Dorsolateral prefrontal cortex (tissue), 122 donors: ENCODE measurements at places on chromosomes 4 and X. TPM values are rescaled to one million over a fixed set of nuclear protein-coding genes. Genes with fewer than 3 reads are reported as not detected.

DNA sequence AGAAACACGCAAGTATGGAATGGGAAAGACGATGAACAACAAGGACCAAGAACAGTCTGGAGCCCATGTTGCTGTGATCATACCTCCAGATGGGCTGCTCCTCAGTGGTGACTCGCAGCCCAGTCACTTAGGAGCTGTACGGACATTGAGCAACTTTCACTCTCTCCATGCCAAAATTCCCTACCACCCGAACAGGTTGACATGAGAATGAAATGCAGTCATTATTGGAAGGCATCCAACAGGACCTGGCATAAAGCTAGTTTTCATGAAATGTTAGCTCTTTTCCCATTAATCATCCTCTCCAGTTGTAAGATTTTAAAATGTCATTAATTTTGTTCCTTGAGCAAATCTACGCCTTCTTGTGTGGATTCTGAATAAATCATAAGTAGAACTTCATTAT, 82.7 kb upstream of the GPM6B start:
- no peak for DNase-seq

GRCh38 chr4:44842531-44842930, 116.2 kb upstream of the GNPDA2 start:
- DNase-seq, result no peak

- DNase-seq, result no peak
Observed at GRCh38 chr4:16418814-16419213, 192.5 kb upstream of the TAPT1 start.

DNA sequence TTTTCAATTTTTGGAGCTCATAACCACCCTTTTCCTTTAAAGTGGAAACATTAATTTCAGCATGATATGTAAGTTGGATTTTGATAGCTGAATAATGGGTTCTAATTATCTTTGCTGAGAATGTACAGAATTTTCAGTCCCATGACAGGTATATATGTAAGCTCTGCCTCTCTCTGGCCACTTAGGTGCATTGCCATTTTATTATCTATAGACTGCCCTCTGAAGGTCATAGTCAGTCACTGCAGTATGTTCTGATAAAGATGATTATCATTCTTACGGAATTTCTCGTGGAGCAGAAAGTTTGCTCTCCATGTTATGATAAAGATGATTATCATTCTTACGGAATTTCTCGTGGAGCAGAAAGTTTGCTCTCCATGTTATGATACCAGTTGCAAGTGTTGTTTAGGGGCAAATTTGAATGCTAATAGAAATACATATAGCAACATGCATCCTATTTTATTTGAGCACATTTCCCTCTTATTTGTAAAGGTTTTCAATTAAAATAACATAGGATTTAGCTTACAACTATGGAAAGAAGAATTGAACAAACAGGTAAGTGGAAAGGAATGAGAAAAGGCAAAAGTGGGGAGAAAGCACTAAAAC, 10.4 kb downstream of the AFP start:
- DNase-seq, result no peak

DNA sequence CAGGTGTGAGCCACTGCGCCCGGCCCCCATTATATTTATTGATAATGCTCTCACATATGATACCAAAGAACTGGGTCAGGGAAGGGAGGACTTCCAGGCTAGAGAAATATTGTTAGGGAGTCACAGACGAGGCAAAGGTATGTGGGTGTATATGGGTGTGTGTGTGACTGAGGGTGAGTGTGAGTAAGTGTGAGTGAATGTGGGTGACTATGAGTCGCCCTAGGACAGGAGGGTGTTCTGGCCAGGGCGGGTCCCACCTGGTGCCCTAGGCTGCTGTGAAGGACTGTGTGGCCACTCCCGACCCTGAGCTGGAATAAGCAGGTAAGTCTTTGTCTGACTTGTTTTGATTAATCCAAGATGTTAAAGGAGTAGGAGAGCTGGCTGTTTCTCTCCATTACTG, 34.4 kb downstream of the RWDD4 start:
- no peak for DNase-seq

DNA sequence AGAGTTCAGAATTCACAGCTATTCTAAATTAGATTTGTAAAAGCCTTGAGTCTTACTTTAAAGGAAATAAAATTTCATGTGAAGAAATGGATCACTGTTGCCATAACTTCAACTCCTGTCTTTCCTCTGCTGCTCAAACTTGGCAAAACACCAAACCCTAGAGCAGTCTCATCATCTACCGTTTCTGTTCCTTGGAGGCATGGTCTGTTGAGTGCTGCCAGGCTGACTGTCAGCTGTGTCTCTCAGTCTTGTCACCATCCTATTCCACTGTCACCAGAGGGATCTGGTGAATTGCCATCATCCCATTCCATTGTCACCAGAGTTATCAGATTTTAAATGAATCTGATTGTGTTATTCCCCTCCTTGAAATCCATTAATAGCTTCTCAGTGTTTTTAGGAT, 55.6 kb downstream of the STIM2 start:
- DNase-seq, result no peak

DNA sequence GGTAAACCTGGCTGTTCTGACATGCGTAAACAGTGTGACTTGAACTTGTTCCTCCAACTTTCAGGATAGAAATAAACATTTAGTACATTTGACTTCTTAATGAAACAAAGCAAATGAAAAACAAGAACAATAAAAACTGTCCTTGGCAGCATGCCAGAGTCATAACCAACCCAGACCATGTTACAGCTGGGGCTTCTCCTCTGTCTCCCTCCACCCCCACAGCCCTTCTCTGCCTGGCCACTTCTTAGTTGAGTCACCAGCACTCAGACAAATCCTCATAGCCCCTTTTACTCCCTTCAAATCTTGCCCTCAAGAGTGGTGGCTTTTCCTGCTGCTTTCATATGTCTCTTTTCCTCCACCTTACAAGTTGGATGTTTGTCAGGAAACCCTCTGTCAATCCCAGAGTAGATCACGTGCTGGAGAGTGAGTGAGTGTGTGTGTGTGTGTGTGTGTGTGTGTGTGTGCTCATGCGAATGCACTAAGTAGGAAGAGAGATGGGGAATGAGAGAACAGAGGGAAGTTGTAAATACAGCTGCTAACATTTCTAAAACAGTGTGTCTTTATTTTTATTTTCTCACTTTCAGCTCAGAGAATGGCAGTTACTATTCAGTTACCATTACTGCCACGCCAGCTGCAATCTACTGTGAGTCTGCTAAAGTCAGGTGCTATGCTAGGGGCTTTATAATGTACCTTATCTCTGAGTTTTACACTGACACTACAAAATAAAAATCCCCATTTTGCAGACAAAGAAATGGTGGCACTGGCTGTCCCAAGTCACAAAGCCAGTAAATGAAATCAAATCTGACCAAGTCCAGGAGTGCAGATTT, 15.0 kb downstream of the SCARB2 start:
- DNase-seq, result no peak

DNA sequence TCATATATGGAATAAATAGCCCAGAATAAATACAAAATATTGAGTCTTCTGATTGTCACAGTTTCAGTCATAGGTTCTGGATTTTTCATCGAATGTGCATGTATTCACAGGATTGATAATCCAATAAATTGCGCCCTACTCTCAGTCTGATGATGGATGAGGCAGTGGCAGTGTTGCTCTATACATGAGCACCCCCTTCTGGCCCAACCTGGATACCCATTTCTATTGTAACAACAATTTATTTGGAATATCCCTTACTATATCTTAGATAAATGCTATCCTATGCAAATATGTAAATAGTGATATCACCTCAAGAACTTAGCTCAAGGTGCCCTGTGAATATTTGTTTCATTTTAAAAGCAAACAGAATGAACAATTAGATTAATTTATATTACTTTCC, 733.7 kb upstream of the PABPC4L start:
- peak; percentile 29 for DNase-seq

GRCh38 chr4:184397516-184398163, 76.7 kb downstream of the IRF2 start:
- no peak for DNase-seq

DNA sequence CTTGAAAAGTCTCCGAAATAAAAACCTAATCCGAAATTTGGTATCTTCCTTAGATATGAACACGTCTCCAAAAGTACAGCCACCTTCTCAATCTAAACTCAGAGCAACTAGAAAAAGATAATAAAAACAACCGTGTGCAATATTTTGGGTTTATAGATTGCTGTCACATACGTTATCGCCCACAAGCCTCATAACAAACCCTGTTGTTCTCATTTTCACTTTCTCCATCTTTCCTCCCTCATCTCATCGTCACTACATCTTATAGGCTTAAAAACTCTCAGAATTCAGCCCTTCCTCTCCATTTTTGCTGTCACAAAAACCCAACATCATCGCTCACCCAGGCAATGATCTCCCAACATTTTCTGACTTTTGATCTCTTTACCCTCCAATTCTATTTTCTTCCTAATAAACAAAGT, 448 bp upstream of the SCFD2 start:
- no peak for DNase-seq

GRCh38 chrX:13110433-13111324, 66.3 kb upstream of the FAM9C start:
- no peak for DNase-seq

DNA sequence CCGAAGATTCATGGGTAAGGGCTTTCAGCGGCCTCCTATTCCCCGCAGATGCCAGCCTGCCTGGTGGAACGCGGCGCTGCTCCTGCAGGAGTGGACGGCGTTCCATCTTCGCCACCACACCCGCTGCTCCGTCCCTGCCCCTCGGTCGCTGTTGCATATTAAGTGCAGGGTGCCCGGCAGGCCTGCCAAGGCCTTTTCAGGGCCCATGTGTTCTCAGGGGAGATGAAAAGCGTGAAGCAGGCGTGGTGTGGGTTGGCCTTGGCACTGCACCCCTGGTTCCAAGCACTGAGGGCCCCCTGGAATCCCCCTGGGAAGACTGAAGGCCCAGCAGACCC, 52.0 kb downstream of the SORCS2 start:
- DNase-seq, result no peak

DNA sequence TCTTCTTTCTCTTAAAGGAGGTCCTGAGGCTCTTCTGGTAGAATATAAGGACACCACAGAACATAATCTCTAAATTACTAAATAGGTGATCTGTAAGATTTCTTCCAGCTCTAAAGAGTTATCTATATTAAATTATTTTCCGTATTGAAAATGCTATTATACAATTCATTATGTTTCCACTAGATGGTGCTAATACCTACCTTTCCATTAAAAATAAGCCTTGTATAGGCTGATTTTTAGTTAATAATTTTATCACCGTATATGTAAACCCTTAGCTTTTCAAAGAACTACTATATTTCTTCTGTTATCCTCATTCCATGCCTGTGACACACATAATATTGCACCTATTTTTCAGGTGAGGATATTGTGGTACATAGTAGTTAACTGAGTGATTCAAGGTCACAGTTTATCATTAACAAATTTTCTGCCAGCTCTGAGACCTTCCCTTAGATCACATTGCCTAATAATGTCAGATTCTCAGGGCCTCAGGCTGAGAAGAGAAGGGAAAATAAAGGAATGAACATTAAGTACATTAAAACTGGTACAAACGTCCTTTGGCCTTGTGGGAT, 138.8 kb downstream of the TEX11 start:
- DNase-seq, result no peak

DNA sequence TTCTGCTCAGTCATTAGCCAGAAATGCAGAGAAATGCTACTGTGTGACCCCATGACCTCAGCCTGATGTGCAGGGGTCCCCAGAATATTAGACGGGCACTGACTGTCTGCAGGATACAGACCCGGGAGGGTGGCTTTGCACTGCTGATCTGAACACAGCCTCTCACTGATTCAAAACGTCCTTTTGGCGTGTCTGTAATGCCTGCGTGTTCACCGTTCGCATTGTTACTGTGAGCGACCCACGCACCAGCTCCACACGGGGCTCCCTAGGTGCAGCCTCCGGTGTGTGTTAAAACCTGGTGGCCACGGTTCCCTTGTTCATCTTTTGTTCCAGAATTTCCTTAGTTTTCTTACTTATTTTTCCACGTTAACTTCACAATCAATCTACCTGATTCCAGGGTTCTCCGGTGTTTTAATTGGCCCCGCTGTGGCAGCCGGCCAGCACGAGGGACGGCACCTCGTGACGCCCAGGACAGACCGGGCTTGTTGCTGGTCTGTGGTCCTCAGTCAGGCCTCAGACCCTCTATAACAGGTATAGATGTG, 32.0 kb upstream of the SPON2 start:
- DNase-seq, result peak; percentile 2

GRCh38 chr4:52910115-52910514, 48.0 kb downstream of the RASL11B start:
- DNase-seq, result no peak

DNA sequence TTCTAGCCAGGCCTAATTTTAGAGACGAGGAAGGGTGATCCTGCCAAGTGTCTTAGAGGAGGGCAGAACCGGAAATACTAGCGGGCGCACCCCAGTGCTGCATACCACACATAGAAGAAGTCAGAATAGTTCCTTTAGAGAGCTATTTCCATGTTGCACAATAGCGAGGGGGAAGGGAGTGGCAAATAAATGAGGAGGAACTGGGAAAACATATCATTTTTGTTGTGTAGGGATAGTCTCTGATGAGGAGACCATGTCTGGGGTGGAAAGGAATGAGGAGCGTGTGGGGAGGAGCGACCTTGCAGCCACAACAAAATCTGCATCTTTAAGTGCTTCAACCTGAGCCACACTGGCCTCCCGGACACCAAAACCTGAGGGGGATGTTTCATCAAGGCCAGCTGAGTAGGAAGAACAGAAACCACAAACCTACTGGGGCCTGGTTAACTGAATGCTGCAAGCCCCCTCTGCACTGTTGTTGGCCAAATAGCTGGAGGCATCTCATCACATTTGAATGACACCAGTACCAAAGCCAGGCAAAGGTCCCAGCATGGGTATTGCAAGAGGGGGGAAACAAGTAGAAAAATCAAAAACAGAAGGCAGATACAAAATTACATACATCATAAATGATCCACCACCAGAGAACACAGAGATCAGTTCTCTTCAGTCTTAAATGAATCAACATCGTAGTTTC, 26.7 kb upstream of the C1QTNF7 start:
- DNase-seq, result no peak

- no peak for DNase-seq
Observed at GRCh38 chr4:138756519-138756918, 259.1 kb upstream of the NOCT start.

DNA sequence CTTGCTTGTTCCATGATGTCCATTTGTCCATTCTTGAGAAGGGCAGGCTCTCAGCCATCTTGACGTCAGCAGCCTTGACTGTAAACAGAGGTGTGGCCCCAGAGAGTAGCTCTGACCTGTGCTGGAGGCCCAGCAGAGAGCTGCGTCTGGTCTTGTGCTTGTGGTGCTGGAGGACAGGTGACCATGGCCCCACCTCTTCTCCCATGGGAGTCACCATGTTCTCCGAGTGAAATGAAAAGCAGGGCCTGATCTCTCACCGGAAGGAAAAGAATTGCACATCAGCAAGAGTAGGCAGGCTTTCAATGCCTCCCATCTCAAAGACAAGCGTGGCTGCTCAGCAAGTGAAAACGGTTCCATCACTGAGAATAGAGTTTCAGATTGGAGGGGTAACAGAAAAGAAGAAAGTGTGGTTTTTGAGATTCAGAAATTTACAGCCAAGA, 11.5 kb downstream of the PARM1 start:
- DNase-seq, result no peak

GRCh38 chr4:82371497-82371896, 2.3 kb downstream of the HNRNPD start:
- no peak for DNase-seq

GRCh38 chr4:7073526-7074390, 5.9 kb upstream of the GRPEL1 start:
- no peak for DNase-seq

The DKK2 gene
- 1.5 TPM for total RNA-seq

The AMMECR1 gene
- 2.5 TPM for total RNA-seq

The MAP7D2 gene
- total RNA-seq, result 64.0 TPM

The EFHC2 gene
- total RNA-seq, result 5.8 TPM

The GABRE gene
- total RNA-seq, result 4.1 TPM

The HSFX3 gene
- not detected for total RNA-seq

The CD38 gene
- 13.7 TPM for total RNA-seq

The PRRG3 gene
- total RNA-seq, result 29.2 TPM

The TMEM35A gene
- 34.3 TPM for total RNA-seq
